ENCODE measurements at places on chromosomes 12 and 14.

GRCh38 chr12:30021051-30021833 lies 237.5 kb upstream of the TMTC1 start:
- no peak for DNase-seq

DNA sequence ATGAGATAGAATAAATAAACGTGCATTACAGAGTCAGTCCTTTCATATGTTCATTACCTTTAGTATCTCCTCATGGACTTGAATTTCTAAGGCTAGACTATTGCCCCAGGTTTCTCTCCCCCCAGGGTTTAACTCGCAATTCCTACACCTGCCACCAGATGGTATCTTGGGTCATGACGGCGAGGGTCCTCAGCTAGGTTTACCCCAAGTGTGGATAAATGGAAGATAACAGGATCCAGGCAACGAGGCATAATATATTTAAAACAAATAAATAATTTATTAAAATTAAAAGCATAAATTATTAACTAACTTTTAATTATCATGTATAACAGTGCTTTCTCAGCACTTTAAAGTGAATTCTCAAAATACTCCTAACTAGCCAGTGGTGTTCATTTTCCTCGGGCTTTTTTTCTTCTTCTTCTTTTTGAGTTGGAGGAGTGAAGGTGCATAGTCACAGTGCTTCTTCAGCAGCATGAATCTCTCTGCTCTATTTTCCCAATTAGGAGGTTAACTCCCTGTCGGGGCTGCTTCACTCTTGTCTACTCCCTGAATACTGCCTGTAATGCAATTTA lies 243.5 kb upstream of the CAND1 start:
- DNase-seq, result peak; percentile 36

- DNase-seq, result no peak
These were observed at the start of gene ASCL1 for GRCh38 chr12:102957339-102958050. TSS of gene ASCL1 (plus strand) at chr12:102957674. CDS start at chr12:102958245, 571 bp downstream.

- no peak for DNase-seq
These were observed 16.9 kb upstream of the PPP1R1A start for GRCh38 chr12:54605138-54605970.

DNA sequence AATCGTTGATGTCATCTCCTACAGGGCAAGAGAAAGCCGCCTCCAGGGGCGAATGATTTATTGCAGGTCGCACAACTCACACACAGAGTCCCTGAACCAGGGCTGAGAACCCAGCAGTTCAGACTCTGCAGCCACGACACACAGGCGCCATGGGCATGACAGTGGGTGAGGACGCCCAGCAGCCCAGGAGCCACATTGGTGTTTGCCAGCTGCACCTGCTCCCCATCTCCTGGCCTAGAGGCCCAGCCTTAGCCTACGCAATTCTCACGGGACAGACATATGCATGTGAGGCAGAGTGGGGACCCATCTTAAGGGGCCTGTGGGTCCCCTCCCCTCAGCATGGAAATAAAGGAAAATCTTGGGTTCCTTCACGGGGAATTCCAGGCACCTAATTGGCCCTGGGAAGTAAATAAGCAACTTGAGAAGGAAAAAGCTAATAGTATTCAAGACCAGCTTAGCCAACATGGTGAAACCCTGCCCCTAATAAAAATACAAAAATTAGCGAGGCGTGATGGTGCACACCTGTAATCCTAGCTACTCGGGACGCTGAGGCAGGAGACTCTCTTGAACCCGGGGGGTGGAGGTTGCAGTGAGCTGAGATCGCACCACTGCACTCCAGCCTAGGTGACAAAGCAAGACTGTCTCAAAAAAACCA lies 69.3 kb downstream of the RIMBP2 start:
- DNase-seq, result no peak

GRCh38 chr12:12606781-12607589 lies 4.7 kb upstream of the CREBL2 start:
- no peak for DNase-seq

All from thymus (tissue), 14 donors.